ENCODE measurements at places on chromosomes 3 and 15.

GRCh38 chr3:184169896-184170875 is 4.5 kb upstream of the AP2M1 start:
- DNase-seq = no peak

DNA sequence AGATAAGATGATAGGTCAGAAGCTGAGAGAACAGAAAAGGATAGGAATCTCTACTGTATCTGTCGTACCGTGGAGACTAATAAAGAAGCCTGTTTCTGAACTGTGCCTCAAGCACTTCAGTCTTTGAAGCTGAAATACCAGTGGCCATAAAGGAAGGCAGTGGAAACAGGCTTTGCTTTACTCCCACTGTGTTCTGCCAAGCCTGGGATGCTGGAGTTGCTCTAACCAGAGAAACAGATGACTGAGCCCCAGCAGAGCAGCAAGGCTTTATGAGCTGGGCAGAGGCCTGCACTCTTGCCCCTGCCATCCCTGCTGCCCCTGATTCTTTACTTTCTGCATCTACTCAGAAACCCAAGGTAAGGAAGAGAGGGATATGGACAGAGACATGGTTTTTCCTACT is 89.4 kb downstream of the PDE8A start:
- no peak for DNase-seq

DNA sequence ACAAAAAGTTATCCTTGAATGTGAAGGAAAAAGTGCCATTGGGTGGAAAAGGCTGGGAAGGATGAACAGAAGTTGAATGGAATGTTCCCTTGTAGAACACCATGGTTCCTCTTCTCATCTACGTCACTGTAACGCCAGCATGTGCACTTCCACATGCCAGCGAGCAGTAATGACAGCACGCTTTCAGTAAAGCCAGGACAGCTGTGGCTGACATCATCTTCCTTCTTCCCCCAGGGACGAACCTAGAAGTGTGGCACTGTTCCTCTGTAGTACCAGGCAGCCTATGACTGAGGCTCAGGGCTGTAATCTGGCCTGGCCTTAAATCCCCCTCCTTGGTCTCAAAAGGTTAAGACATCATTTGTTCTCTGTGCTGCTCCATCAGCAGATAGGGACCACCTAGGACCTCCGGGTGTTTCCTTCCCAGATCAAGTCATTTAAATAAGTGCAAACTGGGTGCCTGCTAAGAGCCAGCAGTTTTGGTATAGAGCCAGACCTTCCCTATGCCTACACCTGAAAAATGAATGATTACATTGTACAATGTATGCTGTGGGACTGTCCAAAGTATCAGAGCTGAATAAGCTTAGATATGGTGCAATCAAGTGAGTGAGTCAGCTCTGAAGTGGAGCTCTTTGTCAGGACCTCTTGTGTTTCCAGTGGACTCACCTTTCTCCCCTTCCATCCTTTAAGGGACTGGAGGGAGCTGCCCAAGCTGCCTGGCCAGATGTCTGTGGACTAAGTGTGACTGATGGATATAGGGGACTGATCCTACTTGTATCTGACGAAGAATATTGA is 5.6 kb upstream of the SRPRB start:
- DNase-seq = no peak

DNA sequence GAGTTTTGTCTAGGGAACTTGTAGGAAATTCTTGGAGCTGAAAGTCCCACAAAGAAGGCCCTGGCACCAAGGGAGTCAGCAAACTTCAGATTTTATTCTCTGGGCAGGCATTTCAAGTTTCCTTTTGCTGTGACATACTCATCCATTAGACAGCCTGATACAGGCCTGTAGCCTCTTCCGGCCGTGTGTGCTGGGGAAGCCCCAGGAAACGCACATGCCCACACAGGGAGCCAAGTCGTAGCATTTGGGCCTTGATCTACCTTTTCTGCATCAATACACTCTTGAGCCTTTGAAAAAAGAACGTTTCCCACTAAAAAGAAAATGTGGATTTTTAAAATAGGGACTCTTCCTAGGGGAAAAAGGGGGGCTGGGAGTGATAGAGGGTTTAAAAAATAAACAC is 15.0 kb downstream of the TIGIT start:
- no peak for DNase-seq

- DNase-seq = no peak
These were observed 21.3 kb downstream of the EFCC1 start for GRCh38 chr3:129022114-129023007.

DNA sequence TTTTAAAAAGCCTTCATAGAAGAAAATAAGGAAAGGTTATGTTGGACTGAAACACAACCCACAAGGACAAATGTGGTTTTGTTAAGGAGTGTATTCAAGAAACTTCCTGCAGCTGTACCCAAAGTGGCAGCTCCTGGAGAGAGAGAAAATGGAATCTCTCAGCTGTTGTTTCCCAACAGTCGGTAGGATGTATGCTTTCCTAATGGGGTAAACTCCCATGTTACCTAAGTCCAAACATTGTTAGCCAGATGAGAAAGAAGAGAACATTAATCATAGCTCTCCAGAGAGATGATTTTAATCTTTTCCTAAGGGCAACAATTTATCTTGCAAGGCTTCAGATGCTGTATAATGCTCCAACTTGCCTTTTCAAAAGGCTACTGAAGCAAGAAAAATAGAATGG is 22.6 kb upstream of the TEX9 start:
- no peak for DNase-seq

DNA sequence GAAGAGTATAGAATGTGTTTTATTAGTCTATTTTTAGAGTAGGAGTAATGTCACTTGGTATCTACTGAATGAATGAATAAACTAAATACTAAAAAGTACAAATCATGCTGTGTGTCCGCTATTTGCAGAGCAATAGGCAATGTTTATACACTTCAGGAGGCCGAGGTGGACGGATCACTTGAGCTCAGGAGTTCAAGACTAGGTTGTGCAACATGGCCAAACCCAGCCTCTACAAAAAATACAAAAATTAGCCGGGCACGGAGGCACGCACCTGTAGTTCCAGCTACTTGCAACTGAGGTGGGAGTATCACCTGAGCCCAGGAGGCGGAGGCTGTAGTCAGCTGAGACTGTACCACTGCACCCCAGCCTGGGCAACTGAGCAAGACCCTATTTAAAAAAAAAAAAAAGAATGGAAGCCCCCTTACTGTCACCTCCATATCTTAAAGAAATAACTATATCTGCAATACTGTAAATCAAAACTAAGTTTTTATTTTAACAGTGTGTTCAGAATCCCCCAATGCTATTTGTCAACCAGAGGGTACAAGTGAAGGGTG is 98.4 kb downstream of the DHX30 start:
- DNase-seq = no peak

DNA sequence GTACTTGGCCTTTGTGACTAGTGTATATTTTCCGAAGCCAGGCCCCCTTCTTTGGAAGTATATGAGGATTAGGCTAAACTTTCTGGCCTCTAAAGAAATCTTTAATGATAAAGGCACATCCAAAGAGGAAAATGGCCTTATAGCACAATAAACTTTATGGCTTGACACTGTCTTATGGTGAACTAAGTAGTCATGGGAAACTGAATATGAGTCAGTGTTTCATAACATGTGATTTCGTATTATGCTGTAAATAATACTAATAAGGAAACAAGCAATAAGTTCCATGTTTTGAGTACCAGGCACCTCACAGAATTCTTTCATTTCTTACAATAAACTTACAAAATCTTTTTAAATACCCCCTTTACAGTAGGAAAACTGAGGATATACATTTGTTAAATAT is 8.2 kb downstream of the ZPLD1 start:
- DNase-seq = no peak

- no peak for DNase-seq
These were observed 15.5 kb downstream of the SLCO2A1 start for GRCh38 chr3:134014270-134014669.

DNA sequence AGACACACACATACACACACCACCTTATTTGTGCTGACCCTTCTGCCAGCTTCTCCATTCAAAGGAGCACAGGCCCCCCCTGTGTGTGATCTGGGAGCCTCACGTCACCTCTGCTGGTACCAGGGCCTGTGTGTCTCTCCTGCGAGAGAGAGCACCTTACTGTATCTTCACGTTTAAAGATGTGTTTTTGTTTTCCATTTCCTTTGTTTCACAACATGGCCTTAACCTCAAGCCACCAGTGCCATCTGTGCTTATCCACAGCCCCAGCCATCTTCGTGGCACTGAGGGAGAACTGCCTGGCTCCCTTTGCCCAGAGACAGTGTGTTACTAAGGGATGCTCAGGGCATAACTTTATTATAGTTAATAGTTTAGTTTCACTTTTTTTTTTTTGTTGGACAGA is 52.3 kb downstream of the ABHD2 start:
- DNase-seq = no peak

GRCh38 chr15:86616771-86617170 is 537.1 kb downstream of the AGBL1 start:
- DNase-seq = no peak

GRCh38 chr3:196108075-196108743 is 26.3 kb upstream of the TFRC start:
- DNase-seq = no peak

GRCh38 chr3:9230596-9230995 is 18.9 kb downstream of the SRGAP3 start:
- no peak for DNase-seq

- no peak for DNase-seq
These were observed 102.8 kb downstream of the ARRDC4 start for GRCh38 chr15:98063315-98063714.

DNA sequence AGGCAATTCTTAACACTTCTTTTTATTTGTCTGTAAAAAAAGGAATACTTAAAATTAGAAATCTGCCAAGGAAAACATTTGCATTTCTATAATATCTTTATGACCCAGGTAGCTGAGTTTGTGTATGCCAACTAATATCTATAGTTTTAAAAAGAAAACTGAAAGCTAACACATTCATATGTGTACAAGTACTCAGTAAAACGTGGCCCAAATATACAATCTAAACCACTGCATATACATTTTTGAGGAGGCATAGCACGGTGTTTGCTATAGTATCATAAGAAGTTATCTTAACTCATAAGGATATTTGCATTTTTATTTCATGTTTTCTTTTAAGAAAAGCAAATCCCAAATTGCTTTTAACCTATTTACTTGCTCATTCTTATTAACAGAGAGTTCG is 172.7 kb downstream of the ZBTB20 start:
- no peak for DNase-seq

DNA sequence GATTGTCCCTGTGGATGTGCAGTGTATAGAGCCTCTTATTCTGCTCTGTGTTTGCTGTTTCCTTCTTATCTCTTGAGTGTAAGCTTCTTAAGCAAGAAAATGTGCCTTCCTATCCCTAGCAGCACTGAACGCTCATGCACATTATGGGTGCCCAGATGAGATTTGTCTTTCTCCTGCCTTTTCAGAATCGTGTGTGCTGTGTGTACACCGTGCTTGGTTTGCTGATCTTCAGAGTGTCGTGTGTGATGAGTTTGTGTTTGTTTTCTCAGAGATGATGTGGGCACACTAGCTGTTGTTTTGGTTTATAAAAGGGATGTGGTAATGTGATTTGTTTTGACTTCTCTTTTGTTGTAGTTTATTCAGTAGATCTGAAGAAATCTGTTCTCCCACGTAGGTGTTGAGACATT is 19.7 kb downstream of the GPR171 start:
- DNase-seq = no peak

DNA sequence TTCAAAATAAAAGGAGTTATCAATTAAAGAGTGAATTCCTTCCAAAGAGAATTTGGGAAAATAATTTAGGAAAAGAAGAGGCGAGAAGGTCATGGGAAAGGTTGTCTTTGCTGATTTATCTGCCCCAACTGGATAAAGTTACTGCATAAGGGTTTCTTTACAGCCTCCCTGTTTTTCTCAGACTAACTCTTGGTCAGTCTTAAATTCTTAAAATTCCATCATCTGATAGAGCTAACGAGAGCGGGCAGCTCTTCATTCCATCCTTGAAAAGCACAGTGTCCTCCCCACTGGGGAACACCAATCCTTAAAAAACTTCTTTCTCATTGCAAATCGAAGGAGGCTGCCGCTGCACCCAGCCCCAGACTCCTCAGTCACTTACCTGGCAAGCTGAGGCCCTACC is 107.2 kb downstream of the PGPEP1L start:
- no peak for DNase-seq

DNA sequence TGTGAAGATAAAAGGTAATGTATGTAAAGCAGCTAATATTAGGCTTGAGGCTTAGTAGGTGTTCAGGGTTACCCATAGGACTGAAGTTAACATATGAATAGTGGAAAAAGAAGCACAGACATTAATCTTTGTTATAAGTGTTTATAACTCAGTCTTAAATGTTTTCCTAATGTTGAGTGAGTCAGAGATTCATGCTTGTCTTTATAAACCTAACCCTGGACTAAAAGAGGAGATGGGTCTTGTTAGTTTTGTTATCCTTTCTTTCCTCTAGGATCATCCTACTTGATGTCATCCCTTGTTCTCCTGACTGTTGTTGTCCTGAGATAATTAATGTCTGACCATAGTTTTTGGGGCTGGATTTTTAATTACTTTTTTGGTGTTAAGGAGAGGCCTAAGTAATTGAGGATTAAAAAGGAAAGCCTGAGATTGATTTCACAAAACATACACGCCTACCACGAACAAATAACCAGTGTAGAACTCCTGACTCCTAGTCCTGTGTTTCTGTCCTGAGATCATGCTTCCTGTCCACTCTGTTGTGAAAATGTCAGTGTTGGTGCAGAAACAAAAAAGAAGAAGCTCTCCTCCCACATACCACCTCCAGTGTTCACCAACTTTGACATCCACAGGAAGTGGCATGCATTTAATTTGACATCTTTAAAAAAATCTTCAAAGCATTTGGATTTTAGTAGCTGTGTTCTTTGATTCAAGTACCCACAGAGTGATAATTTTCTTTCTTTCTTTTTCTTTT is 8.4 kb downstream of the MITF start:
- DNase-seq = no peak

- no peak for DNase-seq
These were observed 327.1 kb downstream of the ZIC1 start for GRCh38 chr3:147736226-147736625.

DNA sequence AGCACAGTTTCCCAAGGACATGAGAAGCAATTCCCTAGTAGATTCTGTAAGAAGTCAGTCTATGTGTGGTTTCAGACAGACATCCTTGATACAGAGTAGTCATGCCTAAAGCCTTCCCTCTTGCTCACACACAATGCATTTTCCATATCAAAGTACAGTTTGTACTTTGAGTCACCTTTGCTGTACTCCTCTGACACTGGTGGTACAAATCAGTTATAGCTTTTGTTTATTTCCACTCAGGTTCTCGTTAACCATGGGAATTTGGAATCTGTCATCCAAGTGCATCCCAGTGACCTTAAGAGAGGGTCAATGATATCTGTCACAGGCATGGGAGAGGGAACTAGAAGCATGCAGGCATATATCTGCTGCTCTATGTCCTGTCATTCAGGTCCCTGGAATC is 3.6 kb upstream of the GNB4 start:
- DNase-seq = no peak

DNA sequence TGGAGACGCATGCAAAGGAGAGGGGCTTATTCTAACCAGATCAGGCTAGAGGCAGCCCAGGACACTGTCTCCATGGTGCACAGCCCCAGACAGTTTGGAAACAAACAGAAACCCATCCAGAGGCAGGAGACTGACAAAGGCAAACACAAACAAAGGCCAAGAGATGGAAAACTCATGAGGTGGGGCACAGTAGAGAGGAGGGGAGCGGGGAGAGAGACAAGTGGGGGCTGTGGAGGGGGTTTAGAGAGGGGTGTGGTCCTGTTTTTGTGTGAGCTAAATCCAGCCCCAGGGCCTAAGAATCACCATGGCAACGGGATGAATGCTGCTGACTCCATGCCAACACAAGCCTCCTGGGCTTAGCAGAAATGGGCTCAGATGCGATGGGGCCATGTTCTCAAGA is 32.3 kb downstream of the PARP16 start:
- DNase-seq = no peak
